ENCODE measurements at places on chromosomes 1 and 21. TPM values are rescaled to one million over a fixed set of nuclear protein-coding genes. Genes with fewer than 3 reads are reported as not detected.
A peak's percentile ranks its signal among the peaks of the same experiment; 100 is the strongest.

C2CD4D gene
- total RNA-seq, result not detected

NPPB gene
- not detected for total RNA-seq

ANKRD65 gene
- total RNA-seq, result 10.4 TPM

MROH7 gene
- 11.8 TPM for total RNA-seq

- no peak overlapping the region for H3K27ac ChIP-seq
- no peaks in the 10 kb centered on the region for H3K4me1 ChIP-seq
- H3K27me3 ChIP-seq, result no peaks in the 10 kb centered on the region
Measured at GRCh38 chr1:217088521-217089284, 365.5 kb upstream of the ESRRG start.

GRCh38 chr1:108570998-108571401, 11.1 kb downstream of the EEIG2 start:
- H3K27me3 ChIP-seq, result no peaks in the 10 kb centered on the region
- no peak overlapping the region for H3K4me3 ChIP-seq
- no peak overlapping the region for H3K27ac ChIP-seq
- no peak for DNase-seq

DNA sequence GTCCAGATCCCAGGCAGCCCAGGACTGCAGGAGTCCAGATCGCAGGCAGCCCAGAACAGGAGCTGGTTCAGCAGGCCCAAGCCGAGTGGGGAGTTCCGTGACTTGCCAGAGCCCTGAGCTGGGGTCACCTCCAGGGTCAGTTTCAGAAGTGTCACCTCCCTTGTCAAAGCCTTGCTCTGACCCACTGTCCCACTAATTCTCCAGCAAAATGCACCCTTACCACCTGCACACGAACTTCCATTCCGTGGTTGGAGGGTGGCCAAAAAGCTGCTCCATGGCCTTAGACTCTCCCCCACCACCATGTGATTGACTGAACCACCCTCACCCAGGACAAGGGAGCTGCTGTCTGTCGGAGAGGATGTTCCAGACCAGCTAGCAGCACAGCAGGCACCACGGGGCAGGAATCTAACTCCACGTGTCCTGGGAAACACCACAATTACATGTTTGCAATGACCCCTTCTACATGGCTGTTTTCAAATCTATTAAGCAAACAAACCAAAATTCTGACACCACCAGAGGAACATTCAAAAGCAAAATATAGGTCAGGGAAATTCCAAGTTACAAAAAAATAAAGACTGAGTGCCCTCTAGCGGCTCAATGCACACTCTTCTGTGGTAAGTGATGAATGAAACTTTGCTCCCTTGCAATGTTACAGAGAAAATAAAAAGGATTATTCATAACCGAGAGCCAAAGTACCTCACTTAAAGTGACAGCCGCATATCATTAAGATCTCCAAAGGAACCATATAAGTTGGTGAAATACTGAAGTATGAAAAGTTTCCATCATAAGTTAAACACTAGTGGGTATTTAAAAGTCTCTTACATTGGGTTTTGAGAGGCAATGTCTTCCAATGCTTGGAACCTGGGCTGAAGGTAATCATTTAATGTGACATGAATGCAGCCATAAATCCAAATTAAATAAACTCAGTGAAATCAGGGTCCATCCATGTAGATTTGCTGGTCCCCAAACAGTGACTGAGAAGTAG, 76.3 kb downstream of the NPHP4 start:
- H3K36me3 ChIP-seq, result no peaks in the 10 kb centered on the region
- no peaks in the 10 kb centered on the region for H3K27me3 ChIP-seq
- H3K4me1 ChIP-seq, result no peaks in the 10 kb centered on the region
- no peak for DNase-seq

DNA sequence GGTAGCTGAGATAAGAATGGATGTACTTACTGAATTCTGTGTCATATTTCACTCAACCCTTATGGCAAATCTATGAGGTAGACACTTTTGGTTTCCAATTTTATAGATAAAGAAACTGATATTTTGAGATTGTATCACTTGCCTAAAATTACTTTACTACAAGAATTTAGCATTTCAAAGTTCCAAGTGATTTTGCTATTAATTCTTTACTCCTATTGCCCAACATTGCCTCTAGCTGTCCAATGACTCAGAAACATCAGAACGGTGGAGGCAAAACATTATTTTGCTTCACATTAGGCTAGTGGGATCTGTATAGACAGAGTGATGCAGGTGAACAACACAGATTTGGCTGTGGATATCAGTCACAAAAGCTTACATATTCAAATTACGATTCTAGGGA, 747.2 kb upstream of the NEGR1 start:
- H3K4me3 ChIP-seq, result no peak overlapping the region
- H3K4me1 ChIP-seq, result no peaks in the 10 kb centered on the region
- no peak for DNase-seq
- no peak overlapping the region for H3K27ac ChIP-seq
- H3K27me3 ChIP-seq, result no peaks in the 10 kb centered on the region

GRCh38 chr1:198878566-198878965, 239.7 kb downstream of the PTPRC start:
- H3K27ac ChIP-seq, result no peak overlapping the region
- no peak overlapping the region for H3K4me3 ChIP-seq
- H3K27me3 ChIP-seq, result no peaks in the 10 kb centered on the region
- no peak for DNase-seq
- no peaks in the 10 kb centered on the region for H3K4me1 ChIP-seq

DNA sequence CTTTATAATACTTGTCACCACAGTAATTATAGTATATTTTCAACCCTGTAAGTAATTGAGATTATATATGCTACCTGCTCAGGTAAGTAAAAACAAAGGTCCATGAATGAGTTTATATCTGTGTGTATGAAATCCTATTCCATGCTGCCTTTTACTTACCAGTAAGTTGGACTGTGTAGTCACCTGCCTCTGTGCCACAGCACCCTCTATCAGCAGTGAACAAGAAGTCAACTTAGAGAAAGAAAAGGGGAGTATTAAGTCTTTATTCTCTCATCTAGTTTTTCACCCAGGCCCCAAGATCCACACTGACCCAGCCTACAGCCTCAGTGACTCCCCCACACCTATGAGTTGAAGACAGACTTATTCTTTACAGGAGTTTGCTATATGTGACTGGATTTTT, 36.9 kb upstream of the IFI16 start:
- no peaks in the 10 kb centered on the region for H3K27me3 ChIP-seq
- H3K36me3 ChIP-seq, result no peaks in the 10 kb centered on the region
- DNase-seq, result no peak
- no peak overlapping the region for H3K4me3 ChIP-seq

GRCh38 chr1:171742577-171742922, 685 bp upstream of the VAMP4 start:
- peak overlapping the region; percentile 96 for H3K27ac ChIP-seq
- H3K36me3 ChIP-seq, result no peaks in the 10 kb centered on the region
- peak overlapping the region; percentile 94 for H3K4me3 ChIP-seq
- H3K27me3 ChIP-seq, result no peaks in the 10 kb centered on the region
- H3K4me1 ChIP-seq, result no peaks in the 10 kb centered on the region

- H3K27ac ChIP-seq, result no peak overlapping the region
- no peaks in the 10 kb centered on the region for H3K27me3 ChIP-seq
- no peak for DNase-seq
- no peaks in the 10 kb centered on the region for H3K36me3 ChIP-seq
- no peaks in the 10 kb centered on the region for H3K4me1 ChIP-seq
- H3K4me3 ChIP-seq, result no peak overlapping the region
Measured at GRCh38 chr1:111198836-111199235, 1.6 kb downstream of the DENND2D start.

DNA sequence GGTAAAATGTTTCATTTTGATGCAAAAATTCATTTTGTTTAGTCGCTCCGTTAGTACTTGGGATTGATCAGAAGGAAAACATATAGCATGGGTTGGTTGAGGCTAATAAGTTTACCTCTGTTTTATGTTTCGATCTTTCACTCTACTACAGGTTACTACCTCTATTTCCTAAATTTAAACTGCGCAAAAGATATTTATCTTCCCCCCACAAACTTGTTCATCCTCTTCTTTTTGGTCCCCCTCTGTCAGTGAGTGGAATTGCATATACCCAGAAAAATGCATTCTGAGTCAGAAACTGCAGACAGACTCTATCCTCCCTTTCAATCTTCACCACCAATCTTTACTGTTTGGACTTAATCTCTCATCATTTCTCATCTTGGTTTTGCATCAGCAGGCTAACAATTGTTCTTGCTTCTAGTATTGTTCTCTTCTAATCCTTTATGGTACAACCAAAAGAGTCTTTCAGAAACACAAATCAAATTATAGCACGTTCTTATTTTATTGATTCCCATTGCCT, 316.0 kb upstream of the ADGRL4 start:
- no peak overlapping the region for H3K4me3 ChIP-seq
- no peaks in the 10 kb centered on the region for H3K4me1 ChIP-seq
- no peaks in the 10 kb centered on the region for H3K27me3 ChIP-seq
- no peak for DNase-seq
- no peak overlapping the region for H3K27ac ChIP-seq

- H3K4me1 ChIP-seq, result no peaks in the 10 kb centered on the region
- no peaks in the 10 kb centered on the region for H3K36me3 ChIP-seq
- DNase-seq, result no peak
- no peaks in the 10 kb centered on the region for H3K27me3 ChIP-seq
Measured at GRCh38 chr1:108080448-108080847, 115.5 kb upstream of the VAV3 start.

DNA sequence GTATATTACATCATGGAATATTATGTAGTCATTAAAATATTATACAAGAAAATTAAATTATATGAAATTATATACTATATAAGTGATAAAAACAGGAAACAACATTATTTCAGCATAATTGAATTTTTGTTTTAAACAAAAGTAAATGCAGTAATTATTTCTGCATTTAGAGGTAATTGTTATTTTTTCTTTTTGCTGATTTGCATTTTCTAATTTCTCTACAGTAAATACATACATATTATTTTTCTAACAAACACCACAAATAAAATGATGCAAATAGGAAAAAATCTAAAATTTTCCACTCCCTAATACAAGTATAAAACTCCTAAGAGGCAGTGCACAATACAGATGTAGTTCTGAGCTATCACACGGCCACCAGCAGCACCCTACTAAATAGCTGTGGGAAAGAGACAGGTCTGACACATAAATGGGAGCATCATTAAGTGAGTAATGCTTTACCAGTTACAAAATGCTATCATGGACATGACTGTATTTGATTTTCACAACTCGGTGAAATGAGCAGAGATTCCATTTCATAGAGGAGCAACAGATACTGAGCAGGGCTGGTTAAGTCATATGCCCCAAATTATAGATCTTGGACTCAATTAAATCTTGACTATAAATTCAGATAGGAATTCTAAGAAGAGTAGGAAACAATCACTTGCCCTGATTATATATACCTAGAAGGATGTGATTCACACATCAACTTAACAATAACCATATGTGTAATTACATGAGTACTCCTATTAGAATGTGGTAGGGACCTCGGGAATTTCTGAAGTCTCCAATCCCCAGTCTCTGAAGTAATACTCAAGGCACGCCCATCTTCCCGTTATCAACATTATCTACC, 49.0 kb downstream of the NRIP1 start:
- peaks cover 5% of the 10 kb centered on the region for H3K4me1 ChIP-seq
- H3K36me3 ChIP-seq, result no peaks in the 10 kb centered on the region
- no peaks in the 10 kb centered on the region for H3K27me3 ChIP-seq
- no peak overlapping the region for H3K4me3 ChIP-seq
- DNase-seq, result no peak
- no peak overlapping the region for H3K27ac ChIP-seq

- H3K36me3 ChIP-seq, result no peaks in the 10 kb centered on the region
- H3K27ac ChIP-seq, result no peak overlapping the region
- DNase-seq, result no peak
- H3K27me3 ChIP-seq, result no peaks in the 10 kb centered on the region
Measured at GRCh38 chr1:110242731-110243130, 32.6 kb downstream of the KCNC4 start.

DNA sequence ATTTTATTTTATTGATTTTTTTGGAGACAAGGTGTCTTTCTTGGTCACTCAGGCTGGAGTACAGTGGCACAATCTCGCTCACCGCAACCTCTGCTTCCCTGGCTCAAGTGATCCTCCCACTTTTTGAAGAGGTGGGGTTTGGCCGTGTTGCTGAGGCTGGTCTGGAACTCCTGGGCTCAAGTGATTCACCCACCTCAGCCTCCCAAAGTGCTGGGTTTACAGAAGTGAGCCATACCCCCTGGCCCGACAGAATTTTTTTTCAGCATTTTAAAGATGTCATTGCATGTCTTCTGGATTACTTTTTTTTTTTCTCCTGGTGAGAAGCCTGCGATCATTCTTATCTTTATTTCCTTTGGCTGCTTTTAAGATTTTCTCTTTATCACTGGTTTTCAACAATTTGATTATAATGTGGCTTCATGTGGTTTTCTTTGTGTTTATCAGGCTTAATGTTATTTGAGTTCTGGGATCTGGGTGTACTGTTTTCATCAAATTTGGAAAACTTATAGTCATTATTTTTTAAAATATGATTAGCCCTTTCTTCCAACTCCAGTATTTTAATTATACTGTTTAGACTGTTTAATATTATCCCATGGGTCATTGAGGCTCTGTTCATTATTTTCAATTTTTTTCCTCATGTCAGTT, 23.1 kb upstream of the PTBP2 start:
- no peak overlapping the region for H3K4me3 ChIP-seq
- H3K27me3 ChIP-seq, result no peaks in the 10 kb centered on the region
- DNase-seq, result no peak
- H3K36me3 ChIP-seq, result no peaks in the 10 kb centered on the region
- no peaks in the 10 kb centered on the region for H3K4me1 ChIP-seq
- H3K27ac ChIP-seq, result no peak overlapping the region

DNA sequence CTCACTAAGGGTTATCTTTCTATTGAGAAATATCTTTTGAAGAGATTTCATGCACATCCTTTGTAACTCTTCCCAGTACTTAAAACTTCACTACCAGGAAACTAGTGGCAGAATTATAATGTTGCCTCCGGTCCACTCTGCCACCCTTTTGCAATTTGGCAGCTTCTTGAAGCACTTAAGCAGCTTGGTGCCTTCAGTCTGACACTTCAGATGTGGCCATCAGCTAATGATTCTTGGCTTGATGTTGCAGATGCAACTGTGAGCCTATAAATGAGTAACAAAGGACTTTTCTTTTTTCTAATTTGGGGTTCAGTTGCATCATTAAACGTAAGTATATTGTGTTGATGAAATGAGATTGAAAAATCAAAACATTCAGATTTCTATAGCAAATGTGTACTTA, 187.5 kb upstream of the C21orf91 start:
- no peaks in the 10 kb centered on the region for H3K27me3 ChIP-seq
- no peaks in the 10 kb centered on the region for H3K36me3 ChIP-seq
- no peak for DNase-seq
- no peaks in the 10 kb centered on the region for H3K4me1 ChIP-seq
- no peak overlapping the region for H3K4me3 ChIP-seq
- no peak overlapping the region for H3K27ac ChIP-seq

Measured in uterus (tissue), 4 donors.